ENCODE measurements at places on chromosomes 7 and 10.

DNA sequence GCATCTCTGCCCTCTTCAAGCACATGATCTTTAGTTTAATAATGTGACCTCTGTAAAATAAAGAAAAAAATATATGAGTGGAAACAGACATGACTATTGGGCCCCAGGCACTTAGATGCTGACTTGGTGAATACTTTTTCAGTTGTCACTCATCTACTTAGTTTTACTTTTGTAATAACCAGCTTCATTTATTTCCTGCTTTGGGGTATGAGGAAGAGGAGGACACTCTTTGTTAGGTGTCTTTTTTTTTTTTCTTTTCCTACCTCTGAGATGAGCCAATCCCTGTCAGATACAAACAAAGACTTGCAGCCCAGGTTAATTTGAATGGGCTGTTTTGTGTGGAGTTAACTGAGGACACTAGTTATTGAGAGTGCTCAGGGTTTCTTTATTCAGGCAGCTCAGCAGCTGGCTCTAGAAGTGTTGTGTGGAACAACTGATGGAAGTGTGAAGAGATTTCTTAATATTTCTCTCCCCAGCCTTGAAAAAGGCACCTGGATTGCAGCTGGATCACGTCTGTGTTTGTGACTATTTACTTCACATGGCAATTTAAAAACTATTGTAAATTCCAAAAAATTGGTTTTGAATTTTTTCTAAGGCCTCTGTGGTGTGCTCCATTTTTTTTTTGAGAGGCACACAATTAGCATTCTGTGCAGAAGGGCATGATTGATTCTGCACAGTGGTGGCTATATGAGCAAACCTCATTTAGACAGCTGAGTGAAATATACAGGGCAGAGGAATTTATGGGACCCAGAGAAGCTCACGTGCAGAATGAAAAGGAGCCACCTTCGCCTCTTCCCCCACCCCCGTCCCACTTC, 333.8 kb downstream of the LRMDA start:
- H3K36me3 ChIP-seq = no peaks in the 10 kb centered on the region
- DNase-seq = no peak
- H3K27ac ChIP-seq = no peak overlapping the region
- H3K27me3 ChIP-seq = no peaks in the 10 kb centered on the region

- no peaks in the 10 kb centered on the region for H3K36me3 ChIP-seq
- H3K4me1 ChIP-seq = no peaks in the 10 kb centered on the region
- H3K4me3 ChIP-seq = no peak overlapping the region
- no peaks in the 10 kb centered on the region for H3K27me3 ChIP-seq
- DNase-seq = no peak
These were observed 6.6 kb upstream of the ZNF22 start for GRCh38 chr10:44993922-44994751.

DNA sequence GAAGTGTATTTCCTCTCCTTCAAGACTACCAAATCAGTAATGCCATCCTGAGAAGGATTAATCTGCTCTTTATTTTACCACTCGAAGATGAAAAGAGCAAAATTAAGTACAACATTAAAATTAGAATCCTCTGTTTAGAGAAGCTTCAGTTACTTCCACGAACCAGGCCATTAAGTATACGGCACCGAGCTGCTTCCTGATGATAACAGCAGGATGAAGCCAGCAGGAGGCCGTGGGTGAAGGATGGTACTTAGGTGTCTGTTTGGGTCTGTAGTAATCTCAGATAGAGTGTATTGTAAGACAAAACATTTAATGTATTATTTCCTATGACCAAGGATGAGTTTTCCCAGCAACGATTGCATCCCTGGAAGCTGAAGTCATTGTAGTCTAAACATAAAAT, 362.8 kb downstream of the SFMBT2 start:
- H3K27me3 ChIP-seq = no peaks in the 10 kb centered on the region
- peaks cover 6% of the 10 kb centered on the region for H3K4me1 ChIP-seq
- no peak overlapping the region for H3K27ac ChIP-seq
- no peaks in the 10 kb centered on the region for H3K36me3 ChIP-seq
- H3K4me3 ChIP-seq = no peak overlapping the region
- no peak for DNase-seq

GRCh38 chr7:79593866-79594301, 140.4 kb upstream of the MAGI2 start:
- no peak overlapping the region for H3K27ac ChIP-seq
- H3K27me3 ChIP-seq = no peaks in the 10 kb centered on the region
- no peak for DNase-seq
- no peak overlapping the region for H3K4me3 ChIP-seq
- H3K4me1 ChIP-seq = no peaks in the 10 kb centered on the region
- H3K36me3 ChIP-seq = no peaks in the 10 kb centered on the region

DNA sequence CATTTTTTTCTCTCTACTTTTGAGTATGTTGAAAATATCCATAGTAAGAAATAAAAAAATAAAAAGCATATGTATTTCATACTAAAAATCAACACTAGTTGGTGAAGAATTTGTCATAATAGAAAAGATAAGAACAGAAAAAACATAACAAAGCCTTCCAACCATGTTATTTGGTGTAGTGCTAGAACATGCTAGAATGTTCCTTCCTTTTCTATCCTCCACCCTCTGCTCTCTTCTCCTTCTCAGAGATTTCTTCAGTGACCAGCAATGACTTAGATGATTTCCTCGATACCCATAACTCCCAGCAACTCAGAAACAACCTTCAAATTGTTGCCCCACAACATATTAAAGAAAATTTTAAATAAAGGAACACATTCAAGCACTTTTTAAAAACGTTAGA, 2.6 kb downstream of the ZC3HAV1 start:
- no peaks in the 10 kb centered on the region for H3K36me3 ChIP-seq
- H3K4me1 ChIP-seq = peaks cover 35% of the 10 kb centered on the region
- no peak for DNase-seq
- no peak overlapping the region for H3K27ac ChIP-seq

GRCh38 chr10:73762915-73763314, 18.7 kb downstream of the SEC24C start:
- no peak overlapping the region for H3K27ac ChIP-seq
- H3K27me3 ChIP-seq = no peaks in the 10 kb centered on the region
- DNase-seq = no peak
- no peak overlapping the region for H3K4me3 ChIP-seq

- no peaks in the 10 kb centered on the region for H3K4me1 ChIP-seq
- no peak overlapping the region for H3K4me3 ChIP-seq
These were observed 93.9 kb downstream of the ATXN7L1 start for GRCh38 chr7:105782391-105783042.

DNA sequence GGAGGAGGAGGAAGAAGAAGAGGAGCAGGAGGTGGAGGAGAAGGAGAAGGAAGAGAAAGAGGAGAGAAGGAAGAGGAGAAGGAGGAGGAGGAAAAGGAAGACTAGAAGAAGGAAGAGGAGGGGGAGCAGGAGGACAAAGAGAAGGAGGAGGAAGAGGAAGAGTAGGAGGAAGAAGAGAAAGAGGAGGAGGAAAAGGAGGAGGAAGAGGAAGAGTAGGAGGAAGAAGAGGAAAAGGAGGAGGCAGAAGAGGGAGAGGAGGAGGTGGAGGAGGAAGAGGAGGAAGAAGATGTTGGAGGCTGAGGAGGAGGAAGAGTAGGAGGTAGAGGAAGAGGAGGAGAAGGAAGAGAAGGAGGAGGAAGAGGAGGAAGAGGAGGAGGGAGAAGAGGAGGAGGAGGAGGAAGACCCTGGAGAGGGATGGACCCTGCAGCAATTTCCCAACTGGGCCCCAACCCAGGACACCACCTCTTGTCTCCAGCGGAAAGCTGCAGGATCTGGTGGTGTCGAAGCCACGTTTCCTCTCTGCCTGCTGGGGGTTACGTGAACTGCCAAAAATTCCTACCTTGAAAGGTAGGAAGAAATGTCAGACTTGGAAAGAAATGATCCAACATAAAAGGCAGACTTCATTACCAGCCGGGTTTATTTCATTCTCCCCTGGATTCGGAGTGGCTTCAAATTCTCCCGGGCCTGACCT, 38.9 kb downstream of the COL26A1 start:
- no peaks in the 10 kb centered on the region for H3K4me1 ChIP-seq
- DNase-seq = no peak
- no peak overlapping the region for H3K27ac ChIP-seq
- no peaks in the 10 kb centered on the region for H3K36me3 ChIP-seq
- H3K27me3 ChIP-seq = no peaks in the 10 kb centered on the region

DNA sequence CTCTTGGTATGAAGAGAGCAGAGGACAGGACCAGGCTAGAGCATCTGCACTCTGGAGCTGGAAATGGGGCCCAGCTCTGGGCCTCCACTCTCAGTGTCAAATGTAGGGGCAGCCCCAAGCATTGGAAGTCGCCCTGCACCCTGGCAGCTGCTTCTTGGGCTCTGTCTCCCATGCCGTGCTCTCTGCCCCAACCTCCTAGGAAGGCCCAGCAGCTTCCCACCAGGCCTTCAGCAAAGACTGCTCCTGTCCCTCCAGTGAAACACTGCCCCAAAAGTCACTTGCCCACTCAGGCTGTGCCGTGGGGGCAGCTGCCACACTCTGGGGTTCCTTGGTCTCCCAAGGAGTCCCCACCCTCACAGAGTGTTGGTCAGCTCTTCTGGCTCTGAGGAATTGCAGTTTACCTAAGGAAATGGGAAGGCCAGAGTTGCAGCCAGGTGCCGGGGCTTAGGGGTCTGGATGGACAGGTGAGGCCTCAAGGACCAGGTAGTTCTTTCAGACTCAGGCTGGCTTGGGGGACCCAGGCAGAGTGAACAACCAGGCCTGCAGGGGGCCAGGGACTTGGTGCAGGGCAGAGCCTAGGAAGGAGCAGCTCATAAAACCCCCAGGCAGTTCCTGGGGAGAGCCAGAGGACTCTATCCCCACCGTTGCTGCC, 9.4 kb upstream of the OPN4 start:
- H3K27ac ChIP-seq = no peak overlapping the region
- H3K36me3 ChIP-seq = no peaks in the 10 kb centered on the region
- no peaks in the 10 kb centered on the region for H3K27me3 ChIP-seq
- H3K4me1 ChIP-seq = no peaks in the 10 kb centered on the region
- peak; percentile 39 for DNase-seq

DNA sequence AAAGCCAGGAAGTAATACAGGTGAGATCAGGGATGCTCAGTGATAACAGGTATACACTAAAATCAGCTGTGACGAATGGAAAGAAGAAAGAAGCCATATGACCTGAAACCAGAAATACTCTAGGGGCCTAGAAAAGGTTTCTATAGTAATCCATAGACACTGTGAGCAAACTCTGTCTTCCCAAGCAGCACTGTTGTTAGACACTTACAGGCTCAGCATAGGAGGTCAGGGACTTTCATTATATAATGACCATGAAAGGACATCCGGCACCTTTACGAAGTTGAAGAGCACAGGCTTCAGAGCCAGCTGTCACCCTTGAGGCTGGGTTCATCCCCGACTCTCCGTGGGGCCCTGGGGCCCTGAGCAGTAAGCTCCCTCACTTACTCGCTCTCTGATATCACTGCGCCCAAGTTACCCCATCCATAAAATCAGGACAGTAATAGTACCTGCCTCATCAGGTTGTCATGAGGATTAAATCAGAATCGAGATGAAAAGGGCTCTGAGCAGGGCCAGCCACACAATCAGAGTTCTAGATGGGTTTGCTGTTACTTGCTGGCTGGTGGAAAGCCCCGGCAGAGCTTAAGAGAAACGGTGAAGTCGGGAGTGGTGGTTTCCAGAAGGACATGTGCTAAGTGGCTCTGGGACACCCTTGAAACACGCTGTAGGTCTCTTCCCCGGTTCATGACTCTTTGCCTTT, 79.5 kb downstream of the ITIH5 start:
- no peak overlapping the region for H3K4me3 ChIP-seq
- no peaks in the 10 kb centered on the region for H3K4me1 ChIP-seq
- DNase-seq = no peak
- no peaks in the 10 kb centered on the region for H3K27me3 ChIP-seq

DNA sequence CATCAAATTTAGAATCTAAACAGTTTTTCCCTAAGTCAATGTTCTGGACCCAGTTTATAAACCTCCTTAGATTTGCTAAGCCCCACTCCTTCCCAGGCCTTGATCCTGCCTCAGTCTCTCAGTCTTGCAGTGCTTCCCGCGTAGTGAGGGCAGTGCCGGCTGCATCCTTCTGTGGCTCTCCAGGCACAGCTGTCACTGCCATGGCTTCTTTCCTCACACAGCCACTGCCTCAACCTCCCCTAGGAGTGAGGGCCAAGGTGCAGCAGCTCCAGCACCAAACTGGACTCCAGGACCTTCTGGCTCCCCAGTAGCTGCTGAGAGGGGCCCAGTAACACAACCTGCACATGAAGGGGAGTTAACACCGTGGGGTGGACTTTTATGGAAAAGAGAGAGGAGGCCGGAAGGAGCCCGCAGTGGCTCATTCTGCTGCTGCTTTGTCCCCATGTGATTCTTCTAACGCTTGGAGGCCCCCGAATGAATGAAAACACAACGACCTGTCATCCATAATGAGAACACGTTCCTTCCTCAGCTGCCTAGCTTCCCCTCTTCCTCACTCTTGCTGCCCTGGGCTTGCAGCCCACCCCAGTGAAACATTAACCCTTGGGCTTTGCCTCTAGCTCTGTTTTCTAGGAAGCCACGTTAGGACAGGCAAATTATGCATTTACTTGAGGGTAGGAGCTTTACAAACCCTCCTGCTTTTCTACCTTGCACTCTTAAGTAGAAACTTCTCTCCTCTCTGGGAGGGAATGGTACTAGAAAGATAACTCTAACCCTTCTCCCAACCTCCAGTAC, 16.0 kb upstream of the UBE2H start:
- H3K27me3 ChIP-seq = no peaks in the 10 kb centered on the region
- H3K36me3 ChIP-seq = no peaks in the 10 kb centered on the region
- H3K27ac ChIP-seq = no peak overlapping the region
- no peak overlapping the region for H3K4me3 ChIP-seq

GRCh38 chr10:43218206-43218950, 48.5 kb downstream of the RASGEF1A start:
- H3K4me1 ChIP-seq = no peaks in the 10 kb centered on the region

GRCh38 chr10:95767884-95768556, 12.1 kb downstream of the ENTPD1 start:
- H3K27ac ChIP-seq = peak overlapping the region; percentile 74
- no peaks in the 10 kb centered on the region for H3K36me3 ChIP-seq
- no peaks in the 10 kb centered on the region for H3K27me3 ChIP-seq

- no peaks in the 10 kb centered on the region for H3K4me1 ChIP-seq
- no peak overlapping the region for H3K4me3 ChIP-seq
- peak; percentile 36 for DNase-seq
- no peak overlapping the region for H3K27ac ChIP-seq
These were observed 89.7 kb downstream of the DIP2C start for GRCh38 chr10:599767-600166.

DNA sequence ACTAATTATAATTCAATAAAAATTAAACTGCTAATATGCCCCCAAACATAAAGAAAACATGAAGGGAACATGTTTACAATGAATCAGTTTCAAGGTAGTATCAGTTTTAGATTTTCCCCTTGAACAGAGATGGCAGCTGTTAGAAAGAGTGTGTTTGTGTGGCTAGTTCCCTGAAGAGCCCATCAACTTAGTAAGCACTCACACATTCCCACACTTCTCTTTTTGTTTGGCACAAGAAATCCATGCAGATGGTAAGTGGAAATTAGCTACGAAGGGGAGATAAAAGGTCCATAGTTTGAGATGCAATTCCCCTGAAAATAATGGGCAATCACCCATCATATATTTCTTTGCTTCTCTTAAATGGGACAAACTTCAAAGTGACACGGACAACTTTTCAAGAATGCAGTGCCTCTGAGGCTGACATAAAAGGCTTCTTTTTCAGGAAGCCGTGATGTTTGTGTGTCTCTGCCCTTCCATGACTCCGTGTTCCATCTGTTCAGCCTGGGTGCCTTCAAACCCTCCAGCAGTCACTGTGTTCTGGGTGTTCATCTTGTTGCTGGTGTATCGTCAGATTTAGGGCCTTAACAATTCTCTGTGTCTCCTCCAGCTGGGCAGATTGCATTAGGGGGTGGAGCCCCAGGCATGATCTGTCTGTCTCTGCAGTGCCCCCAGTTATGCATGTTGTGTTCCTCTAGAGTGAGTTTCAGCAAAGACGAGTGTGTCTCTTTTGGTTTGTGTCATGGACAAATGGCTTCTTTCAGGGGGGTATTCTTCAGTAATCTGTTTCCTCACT, 259.5 kb upstream of the NPY start:
- no peaks in the 10 kb centered on the region for H3K27me3 ChIP-seq
- H3K27ac ChIP-seq = no peak overlapping the region
- no peak for DNase-seq
- H3K4me3 ChIP-seq = no peak overlapping the region
- no peaks in the 10 kb centered on the region for H3K4me1 ChIP-seq
